ENCODE measurements at places on chromosomes 11 and 22.

GRCh38 chr11:106399076-106399511 is 321.6 kb downstream of the AASDHPPT start:
- DNase-seq = no peak

- no peak for DNase-seq
Measured at GRCh38 chr11:89436071-89436470, 55.1 kb downstream of the NOX4 start.

GRCh38 chr11:65794570-65795510 is 8.0 kb downstream of the OVOL1 start:
- no peak for DNase-seq

GRCh38 chr11:84899740-84900139 is 727.4 kb downstream of the DLG2 start:
- peak; percentile 14 for DNase-seq

- peak; percentile 82 for DNase-seq
Measured at GRCh38 chr11:119764108-119764868, 35.3 kb upstream of the NECTIN1 start.

DNA sequence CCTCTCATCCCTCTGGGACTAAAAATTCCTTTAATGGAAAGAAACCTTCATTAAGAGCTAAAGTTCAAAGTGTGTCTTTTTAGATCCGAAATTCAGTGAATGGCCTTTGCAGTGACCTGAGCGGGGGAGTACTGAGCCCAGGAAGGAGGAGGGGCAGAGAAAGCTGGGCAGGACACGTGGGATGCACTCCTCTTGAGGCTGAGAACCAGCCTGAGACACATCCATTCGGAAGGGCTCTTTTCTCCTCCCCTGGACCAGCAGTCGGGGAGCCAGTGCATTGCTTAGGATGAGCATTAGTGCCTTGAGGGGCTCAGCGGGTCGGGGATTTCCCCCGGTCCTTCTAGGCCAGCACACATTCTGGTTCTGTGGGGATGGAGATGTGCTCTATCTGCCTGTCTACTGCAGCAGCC is 258.9 kb upstream of the B3GAT1 start:
- no peak for DNase-seq

DNA sequence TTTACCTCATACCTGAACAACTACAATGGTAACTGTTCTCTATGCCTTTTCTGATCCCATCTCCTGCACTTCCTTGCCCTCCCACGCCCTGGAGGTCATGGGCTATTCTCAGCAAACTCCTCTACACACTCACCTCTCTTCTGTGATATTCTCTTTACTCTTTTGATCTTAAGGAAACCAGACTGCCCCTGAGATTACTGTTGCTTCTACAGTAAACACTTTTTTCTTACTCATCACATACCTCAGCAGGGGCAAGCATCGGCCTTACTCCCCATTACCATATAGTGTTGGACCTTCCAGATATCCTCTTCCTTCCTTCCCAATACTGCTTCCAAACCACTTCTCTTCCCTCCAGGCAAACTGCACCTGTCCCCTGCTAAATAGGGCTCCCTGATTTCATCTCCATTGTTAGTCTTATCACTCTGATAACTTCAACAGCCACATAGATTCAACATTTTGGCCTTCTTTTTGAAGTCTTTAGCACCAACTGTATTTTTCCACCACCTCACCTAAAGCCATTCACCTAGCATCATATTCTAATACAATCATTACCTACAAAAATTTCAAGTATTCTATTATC is 141.2 kb downstream of the RBFOX2 start:
- no peak for DNase-seq

DNA sequence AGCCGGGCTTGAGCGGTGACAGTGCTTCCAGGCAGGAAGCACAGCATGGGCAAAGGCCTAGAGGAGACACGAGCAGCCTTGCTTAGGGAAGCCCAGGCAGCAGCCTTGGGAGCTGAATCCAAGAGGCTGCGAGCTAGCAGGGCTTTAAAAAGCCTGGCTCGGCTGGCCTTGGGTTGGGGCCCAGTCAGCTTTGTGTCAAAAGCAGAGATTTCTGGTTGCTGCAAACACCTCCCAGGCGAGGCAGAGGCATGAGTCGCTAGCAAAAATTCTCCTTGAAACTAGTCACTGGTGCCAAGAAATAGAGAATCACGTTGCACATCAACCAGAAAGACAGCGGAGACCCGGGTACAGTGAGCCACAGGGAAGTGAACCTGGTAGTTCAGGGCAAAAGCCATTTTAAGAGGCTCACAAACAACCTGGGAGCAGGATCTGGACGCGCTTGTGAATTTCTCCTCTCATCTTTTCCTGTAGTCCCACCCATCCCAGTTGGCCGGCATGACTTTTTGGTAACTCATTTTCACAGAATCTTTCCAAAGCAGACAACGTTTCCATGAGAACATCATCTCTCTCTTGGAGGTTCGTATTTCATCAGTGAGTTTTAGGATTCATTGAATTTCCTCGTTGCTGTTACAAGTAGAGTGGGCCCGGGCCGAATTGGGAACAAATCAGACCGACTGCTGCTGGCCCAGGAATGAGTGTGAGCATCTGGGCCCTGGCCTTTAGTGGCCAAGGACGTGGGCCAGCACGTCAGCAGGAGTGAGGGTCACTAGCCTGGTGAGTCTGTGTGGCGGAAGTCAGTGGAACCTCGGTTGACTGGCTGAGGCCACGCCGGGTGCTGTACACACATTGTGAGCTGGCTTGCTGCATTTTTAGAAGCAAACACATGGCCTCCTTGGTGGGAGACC is 16.4 kb upstream of the FGF4 start:
- DNase-seq = no peak

- no peak for DNase-seq
Measured at GRCh38 chr11:63099555-63099954, 44.5 kb downstream of the SLC22A24 start.

DNA sequence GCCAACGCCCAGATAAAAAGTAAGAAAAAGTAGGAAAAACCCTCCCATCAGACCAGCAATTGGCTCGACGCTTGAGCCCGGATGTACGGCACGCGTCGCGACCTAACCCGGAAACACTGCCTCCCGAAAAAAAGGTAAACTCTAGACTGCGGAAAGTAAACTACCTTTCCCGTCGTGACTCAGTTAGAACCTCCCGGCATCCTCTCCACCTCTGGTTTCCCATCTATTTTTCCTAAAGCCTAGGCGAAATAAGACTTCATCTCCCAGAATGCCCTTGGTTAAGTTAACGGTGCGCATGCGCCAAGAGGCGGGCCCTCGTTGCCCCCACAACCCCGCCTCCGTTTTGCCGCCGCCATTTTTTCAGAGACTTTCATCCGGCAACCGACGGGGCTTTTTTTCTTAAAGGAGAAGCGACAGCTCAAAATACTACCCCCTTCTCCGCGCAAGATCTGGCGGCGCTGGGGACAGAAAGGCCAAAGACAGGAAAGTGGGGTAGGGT is 678 bp upstream of the ZFP91 start:
- DNase-seq = peak; percentile 89

- DNase-seq = no peak
Measured at GRCh38 chr22:37294747-37295146, 12.4 kb downstream of the CYTH4 start.

DNA sequence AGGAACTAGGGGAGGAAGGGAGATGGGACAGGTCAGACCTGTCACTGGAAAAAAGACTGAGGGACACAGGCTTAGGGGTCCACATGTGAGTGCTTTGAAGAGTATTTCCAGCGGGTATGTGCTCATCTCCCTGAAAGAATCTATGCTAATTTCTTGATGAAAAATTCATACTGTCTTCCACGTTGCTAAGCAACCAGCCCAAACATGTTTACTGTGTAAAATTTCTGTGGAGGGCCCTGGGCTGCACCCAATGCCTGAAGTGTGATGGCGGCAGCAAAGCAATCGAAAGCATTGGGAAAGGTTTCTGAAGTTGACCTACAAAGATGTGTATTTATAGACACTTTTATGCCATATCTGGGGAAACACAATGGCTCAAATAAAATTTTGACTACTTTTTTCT is 7.4 kb downstream of the SYT13 start:
- no peak for DNase-seq

- DNase-seq = no peak
Measured at GRCh38 chr11:35602160-35602793, 16.0 kb upstream of the FJX1 start.

DNA sequence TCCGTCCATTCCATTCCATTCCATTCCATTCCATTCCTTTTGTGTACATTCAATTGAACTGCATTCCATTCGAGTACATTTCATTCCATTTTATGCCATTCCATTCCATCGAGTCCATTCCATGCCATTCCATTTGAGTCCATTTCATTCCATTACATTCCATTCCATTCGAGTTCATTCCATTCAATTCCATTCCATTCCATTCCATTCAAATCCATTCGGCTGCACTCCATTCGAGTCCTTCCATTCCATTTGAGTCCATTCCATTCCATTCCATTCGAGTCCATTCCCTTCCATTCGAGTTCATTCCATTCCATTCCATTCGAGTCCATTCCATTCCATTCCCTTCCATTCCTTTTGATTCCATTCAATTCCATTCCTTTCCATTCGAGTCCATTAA is 4800.6 kb upstream of the OR11H1 start:
- no peak for DNase-seq

DNA sequence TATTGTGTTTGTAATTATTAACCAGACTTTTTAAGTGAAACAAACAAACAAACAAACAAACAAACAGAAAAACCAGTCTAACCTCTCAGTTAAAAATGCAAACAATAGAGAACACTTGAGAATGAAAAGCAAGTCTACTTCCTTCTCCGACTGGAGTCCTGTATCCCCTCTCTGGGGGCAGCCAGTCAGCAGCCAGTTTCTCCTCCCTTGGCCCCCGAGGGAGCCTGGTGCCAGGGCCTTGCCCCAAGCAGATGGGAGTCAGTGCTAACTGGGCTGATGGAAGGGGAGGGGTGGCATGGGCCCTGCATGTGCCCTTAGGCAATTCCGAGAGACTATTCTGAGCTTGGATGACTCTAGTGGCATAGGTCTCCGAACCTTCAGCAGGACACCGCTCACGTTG is 137.2 kb downstream of the GRIK4 start:
- DNase-seq = no peak

- no peak for DNase-seq
Measured at GRCh38 chr11:96073536-96073935, 149.6 kb upstream of the MTMR2 start.

DNA sequence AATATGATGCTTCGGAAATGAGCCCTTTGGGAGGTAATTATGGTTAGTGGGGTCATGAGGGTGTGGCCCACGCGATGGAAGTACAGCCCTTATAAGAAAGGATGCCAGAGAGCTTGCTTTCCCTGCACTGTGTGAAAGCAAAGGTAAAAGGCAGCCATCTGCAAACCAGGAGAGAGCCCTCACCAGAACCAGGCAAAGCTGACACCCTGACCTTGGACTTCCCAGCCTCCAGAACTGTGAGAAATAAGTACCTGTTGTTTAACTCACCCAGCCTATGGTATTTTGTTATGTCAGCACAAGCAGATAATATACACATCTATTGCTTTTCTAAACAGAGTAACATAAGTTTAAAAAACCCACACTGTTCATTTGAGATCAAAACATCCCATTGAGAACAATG is 50.7 kb downstream of the SYN3 start:
- no peak for DNase-seq

DNA sequence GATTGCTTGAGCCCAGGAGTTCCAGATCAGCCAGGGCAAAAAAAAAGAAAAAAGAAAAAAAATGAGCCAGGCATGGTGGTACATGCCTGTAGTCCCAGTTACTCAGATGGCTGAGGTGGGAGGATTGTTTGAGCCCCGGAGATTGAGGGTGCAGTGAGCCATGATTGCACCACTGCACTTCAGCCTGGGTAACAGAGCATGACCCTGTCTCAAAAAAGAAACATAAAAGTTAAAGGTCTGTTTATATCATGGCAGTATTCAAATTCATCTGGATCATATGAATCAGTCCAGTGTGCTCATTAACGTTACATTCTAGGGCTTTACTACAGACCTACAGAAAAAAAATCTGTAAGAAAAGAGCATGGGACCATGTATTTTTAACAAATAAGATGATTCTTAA is 13.9 kb downstream of the HSD17B12 start:
- no peak for DNase-seq

- no peak for DNase-seq
Measured at GRCh38 chr11:11309906-11310305, 43.1 kb downstream of the CSNK2A3 start.

GRCh38 chr11:77392842-77393241 is 81.1 kb downstream of the PAK1 start:
- no peak for DNase-seq

DNA sequence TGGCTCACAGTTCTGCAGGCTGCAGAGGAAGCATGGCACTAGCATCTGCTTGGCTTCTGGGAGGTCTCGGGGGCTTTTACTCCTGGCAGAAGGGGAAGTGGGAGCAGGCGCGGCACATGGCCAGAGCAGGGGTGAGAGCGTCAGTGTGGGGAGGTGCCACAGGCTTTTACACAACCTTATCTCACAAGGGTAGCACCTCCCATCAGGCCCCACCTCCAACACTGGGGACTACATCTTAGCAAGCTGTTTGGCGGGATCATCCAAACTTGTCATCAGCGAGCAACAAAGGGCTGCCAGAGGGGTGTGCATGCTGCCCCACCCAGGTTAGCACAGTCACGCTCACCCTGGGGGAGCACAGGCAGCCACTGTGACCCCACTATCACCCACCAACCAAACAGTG is 18.9 kb upstream of the YPEL1 start:
- no peak for DNase-seq

DNA sequence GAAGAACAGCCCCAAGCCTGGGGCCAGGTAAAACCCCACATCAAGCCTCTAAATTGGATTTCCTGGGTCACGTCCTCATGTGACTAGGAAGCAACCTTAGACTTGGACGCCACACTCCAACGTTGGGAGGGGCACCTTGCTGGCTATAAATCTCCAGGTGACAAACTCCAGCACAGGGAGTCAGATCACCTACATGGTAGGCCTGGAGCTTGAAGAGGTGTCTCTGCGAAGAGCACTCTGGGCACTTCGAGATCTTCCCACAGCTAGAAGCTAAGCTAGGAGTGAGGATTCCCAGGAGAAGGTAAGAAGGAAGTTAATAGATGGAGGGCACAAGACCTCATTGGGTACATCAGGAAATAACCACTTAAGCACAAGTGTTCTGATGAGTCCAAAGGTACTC is 77.1 kb upstream of the GNAZ start:
- no peak for DNase-seq

- DNase-seq = no peak
Measured at GRCh38 chr22:50338860-50339462, 4.2 kb upstream of the PPP6R2 start.

GRCh38 chr11:123800036-123800435 is 6.1 kb downstream of the OR6M1 start:
- peak; percentile 98 for DNase-seq

- DNase-seq = no peak
Measured at GRCh38 chr11:19121646-19122045, 4.7 kb downstream of the ZDHHC13 start.

Measured in NCI-H524 (cell line).